ENCODE measurements at places on chromosomes 1 and 21.

DNA sequence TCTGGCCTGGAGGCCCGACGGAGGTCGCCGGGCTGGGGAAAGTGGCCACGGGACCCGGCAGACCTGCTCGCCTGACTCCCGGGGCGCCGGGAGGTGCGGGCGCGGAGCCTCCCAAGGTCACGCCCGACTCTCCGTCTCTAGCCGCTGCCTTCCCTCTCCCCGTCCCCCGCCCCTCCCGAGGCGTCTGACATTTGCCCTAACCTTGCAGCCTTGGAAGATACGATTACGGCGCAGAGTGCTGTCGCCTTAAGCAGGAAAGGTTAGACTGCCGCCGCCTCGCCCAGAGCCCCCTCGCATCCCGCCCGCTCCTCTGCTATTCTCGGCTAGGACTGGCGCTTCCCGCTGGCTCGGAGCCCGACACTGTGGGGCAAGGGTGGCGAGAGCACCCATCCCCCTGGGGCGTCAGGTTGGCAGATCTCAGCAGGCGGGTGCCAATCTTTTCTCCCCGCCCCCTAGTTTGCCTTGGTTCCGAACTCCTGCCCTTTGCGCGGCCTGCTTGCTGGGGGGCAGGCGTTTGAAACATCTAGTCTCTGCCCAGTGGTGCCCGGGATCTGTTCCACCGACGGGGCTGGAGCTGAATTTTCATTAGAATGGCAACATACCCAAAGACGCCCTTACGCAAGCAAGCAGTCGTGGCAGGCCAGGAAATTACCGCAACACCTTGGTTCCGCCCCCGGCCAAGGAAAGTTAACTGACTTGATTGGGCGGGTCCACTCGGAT lies 835 bp downstream of the PGM1 start:
- peak; percentile 63 for DNase-seq

DNA sequence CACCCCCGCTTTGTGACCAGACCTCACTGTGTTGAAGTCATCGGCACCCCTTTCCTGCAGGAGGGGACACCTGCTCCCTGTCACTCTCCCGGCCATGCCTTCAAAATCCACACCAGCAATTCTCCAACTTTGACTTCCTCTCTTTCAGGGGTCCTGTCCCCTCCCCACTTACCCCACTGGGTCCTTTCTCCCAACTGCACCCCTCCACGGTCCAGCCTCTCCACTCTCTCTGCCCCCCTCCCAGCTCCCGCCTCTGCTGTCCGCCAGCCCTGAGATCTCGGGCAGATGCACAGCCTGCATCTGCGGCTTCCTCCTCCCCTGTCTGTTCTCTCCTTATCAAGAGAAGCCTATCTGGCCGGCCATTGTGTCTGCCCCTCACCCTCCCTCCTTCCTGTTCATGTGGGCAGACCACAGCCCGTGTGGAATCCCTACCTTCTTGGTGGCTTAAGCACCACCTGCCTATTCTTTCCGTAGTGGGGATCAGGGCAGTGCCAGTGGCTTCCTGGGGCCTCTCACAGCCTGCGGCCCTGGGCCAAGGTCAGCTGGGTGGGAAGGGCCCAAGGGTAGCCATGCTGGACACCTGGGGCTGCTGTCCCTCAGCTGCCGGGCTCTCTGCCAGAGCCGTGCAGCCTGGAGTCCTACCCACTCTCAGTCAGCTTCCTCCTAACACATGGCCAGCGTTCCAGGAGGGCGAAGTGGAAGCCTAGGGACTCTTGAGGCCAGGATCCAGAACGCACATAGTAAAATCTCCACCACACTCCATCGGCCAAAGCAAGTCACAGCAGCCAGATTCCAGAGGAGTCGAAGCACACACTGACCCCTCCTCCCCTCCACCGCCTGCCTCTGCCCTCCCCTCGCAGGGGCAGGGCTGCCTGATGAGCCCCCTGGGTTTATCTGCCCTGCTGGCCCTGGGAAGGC lies 5.1 kb upstream of the HES4 start:
- DNase-seq: no peak

DNA sequence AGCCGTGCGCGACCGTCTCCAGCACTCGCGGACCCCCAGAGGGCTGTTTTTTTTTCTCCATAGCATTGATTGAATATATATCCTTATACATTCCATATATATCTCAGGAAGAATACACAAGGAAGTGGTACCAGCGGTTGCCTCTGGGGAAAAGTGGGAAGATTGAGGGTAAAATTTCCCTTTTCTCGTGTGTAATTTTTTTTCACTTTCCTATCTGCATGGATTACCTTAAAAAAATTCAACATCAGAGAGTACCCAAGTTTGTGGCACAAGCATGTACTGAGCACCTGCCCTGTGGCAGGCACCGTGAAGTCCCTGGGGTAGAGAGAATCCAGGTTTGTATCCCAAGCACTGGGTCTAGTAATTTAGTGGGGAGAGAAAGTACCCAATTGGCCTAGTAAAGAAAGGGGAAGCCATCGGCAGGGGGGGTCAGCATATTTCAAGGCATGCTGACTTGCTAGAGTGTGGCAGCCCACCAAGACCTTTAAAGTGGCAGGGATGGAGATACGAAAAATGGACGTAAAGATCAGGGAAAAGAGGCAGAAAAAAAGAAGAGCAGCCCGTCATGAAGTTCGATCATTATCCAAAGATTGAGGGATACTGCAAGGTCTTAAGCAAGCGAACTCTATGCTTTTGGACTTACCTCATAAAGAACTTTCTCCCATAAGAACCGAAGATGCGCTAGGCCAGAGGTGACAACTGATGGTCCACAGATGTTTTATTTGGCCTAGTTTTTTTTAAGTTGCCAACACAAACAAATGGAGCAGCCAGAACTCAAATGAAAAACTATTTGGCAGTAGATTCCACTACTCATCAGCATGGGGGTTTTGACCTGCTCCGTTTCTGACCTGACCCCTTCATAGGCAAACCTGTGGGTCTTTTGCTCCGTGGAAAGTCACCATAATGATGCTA lies 1.5 kb upstream of the HMGN1 start:
- DNase-seq: no peak

DNA sequence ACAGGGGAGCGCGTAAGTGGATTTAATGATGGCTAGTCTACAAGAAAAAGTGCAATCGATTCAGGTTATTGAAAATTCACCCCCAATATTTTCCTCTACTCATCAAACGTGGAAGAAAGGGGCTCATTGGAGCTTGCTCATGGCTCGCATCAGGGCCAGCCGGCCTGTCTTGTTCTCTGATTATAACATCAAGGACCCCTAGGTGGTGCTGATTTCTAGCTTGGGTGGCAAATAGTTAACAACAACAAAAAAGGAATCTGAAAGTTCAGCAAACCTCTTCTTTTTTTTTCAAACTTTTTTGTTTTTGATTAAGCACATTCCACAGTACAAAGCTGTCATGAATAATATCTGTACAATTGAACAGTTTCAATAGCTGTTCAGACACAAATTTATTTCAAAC lies 35.8 kb upstream of the SOD1 start:
- DNase-seq: peak; percentile 41

- DNase-seq: no peak
Observed at GRCh38 chr1:163227126-163227525, 24.4 kb upstream of the RGS5 start.

GRCh38 chr1:163401211-163401610 lies 79.5 kb downstream of the NUF2 start:
- DNase-seq: no peak

All from GM10248 (cell line).